ENCODE measurements at places on chromosomes 13 and 19.
A peak's percentile ranks its signal among the peaks of the same experiment; 100 is the strongest.

GRCh38 chr13:43054803-43055802 lies 31.7 kb downstream of the DNAJC15 start:
- no peaks in the 10 kb centered on the region for H3K36me3 ChIP-seq
- no peaks in the 10 kb centered on the region for H3K27me3 ChIP-seq
- peak overlapping the region; percentile 33 for H3K27ac ChIP-seq
- peak overlapping the region; percentile 57 for H3K4me3 ChIP-seq
- DNase-seq, result no peak

DNA sequence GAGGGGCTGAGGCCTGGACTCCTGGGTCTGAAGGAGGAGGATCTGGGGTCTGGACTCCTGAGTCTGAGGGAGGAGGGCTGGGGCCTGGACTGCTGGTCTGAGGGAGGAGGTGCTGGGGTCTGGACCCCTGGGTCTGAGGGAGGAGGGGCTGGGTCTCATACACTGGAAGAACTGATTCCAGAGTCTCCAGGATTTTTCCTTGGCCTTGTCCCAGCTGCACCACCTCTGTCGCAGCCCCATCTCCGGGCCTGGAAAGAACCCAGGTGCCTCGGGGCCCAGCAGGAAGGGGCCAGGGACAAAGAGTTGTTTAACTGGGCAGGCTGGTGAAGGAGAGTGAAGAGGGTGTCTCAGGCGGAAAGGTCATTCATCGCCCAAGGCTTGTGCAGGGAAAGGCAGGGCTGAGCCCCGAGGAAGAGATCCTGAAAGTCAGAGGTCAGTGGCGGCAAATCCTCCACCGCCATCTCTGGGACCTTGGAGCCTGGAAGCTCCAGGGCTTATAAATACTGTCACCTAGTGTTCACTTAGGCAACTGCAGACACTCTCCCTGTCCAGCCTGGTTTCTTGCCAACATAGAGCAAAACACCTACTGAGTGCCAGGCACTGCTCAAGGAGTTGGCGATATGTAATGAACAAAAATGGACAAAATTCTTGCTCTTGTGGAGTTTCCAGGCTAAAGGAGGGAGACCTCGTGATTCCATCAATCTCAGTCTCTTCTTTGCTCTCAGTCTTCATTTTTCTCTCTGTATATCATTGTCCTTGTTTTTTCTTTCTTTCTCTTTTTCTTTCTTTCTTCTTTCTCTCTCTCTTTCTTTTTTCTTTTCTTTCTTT lies 4.4 kb upstream of the KCNN4 start:
- no peaks in the 10 kb centered on the region for H3K4me1 ChIP-seq
- H3K27ac ChIP-seq, result no peak overlapping the region
- peaks cover 23% of the 10 kb centered on the region for H3K27me3 ChIP-seq
- no peak overlapping the region for H3K4me3 ChIP-seq
- peak; percentile 46 for DNase-seq

- H3K36me3 ChIP-seq, result no peaks in the 10 kb centered on the region
- H3K27ac ChIP-seq, result no peak overlapping the region
- H3K27me3 ChIP-seq, result no peaks in the 10 kb centered on the region
- H3K4me3 ChIP-seq, result no peak overlapping the region
These were observed 117.6 kb downstream of the DNAJC15 start for GRCh38 chr13:43140985-43141384.

DNA sequence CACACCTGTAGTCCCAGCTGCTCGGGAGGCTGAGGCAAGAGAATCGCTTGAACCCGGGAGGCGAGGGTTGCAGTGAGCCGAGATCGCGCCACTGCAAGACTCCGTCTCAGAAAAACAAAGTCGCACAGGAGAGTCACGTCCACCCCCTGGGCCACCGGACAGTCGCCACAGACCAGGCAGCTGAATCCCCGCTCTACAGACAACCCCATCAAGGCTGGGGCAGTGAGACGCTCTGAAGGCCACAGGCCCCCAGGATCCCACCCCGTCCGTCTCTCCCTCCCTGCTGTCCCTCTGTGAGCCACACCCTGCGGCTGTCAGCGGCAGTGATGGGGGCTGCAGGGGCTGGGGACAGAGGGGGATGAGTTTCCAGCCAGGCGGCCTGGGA lies 15.5 kb upstream of the PTBP1 start:
- no peak for DNase-seq
- no peaks in the 10 kb centered on the region for H3K4me1 ChIP-seq
- H3K36me3 ChIP-seq, result no peaks in the 10 kb centered on the region
- peaks cover 11% of the 10 kb centered on the region for H3K27me3 ChIP-seq
- H3K4me3 ChIP-seq, result peak overlapping the region; percentile 39

DNA sequence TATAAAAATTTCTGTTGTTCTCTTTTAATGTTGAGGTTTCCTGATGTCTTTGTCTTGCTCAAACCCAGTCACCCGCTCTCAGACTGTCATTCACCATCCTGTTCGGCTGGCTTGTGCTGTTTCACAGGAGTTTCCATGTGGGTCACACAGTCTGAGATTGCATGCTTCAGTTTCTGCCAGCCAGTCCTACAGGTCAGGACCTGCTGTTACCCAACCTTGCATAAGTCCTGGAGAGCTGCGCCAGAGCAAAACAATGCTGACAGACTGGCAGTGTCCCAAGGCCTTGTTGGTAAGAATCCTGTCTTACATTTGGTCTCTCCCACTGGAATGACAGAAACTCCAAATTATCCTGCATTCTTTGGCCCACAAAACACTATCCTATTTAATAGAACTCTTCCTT lies 340.0 kb upstream of the SLITRK5 start:
- H3K27ac ChIP-seq, result no peak overlapping the region
- no peaks in the 10 kb centered on the region for H3K36me3 ChIP-seq
- DNase-seq, result no peak
- no peak overlapping the region for H3K4me3 ChIP-seq

- no peaks in the 10 kb centered on the region for H3K36me3 ChIP-seq
- no peaks in the 10 kb centered on the region for H3K4me1 ChIP-seq
- no peak overlapping the region for H3K4me3 ChIP-seq
These were observed 310.6 kb downstream of the FGF14 start for GRCh38 chr13:102091231-102091630.

DNA sequence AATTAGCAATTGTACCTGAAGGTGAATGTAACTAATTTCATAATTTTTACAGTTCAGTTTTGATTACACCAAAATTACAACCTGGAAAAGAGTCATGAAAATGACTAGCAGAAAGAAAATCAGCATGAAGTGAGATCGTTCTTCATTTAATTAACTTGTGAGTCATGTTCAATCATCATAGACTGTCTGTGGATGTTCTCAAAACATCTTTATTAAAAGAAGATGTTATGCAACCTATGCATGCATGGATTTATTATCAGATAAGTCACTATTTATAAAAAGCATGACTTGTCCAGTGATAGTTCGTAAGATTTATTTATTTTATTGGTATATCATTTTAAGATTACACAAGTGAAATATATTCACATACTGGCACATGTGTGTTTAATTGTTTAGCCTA lies 245.9 kb downstream of the ITGBL1 start:
- no peak overlapping the region for H3K4me3 ChIP-seq
- H3K4me1 ChIP-seq, result no peaks in the 10 kb centered on the region
- H3K36me3 ChIP-seq, result no peaks in the 10 kb centered on the region
- no peaks in the 10 kb centered on the region for H3K27me3 ChIP-seq
- no peak for DNase-seq
- H3K27ac ChIP-seq, result no peak overlapping the region

DNA sequence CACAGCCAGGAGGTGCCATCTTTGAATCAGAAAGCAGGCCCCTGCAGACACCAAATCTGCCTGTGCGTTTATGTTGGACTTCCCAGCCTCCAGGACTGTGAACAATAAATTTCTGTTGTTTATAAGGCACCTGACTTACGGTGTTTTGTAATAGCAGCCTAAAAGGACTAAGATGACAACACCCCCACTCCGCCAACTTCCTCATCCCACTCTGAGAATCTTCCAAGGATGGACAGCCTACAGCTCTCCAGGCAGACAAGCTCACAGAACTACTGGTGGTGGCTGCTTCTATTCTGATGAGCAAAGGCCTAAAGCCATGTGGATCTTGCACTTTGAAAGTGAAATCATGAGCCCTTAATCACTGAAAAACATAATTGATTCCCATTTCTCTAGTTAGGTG lies 449.2 kb downstream of the TSHZ3 start:
- no peak overlapping the region for H3K27ac ChIP-seq
- no peaks in the 10 kb centered on the region for H3K27me3 ChIP-seq
- H3K4me1 ChIP-seq, result no peaks in the 10 kb centered on the region
- no peak overlapping the region for H3K4me3 ChIP-seq
- DNase-seq, result no peak
- H3K36me3 ChIP-seq, result no peaks in the 10 kb centered on the region

GRCh38 chr13:44474122-44474910 lies 100.7 kb downstream of the SERP2 start:
- H3K4me1 ChIP-seq, result peaks cover 52% of the 10 kb centered on the region
- DNase-seq, result no peak
- H3K27ac ChIP-seq, result peak overlapping the region; percentile 26
- no peak overlapping the region for H3K4me3 ChIP-seq

DNA sequence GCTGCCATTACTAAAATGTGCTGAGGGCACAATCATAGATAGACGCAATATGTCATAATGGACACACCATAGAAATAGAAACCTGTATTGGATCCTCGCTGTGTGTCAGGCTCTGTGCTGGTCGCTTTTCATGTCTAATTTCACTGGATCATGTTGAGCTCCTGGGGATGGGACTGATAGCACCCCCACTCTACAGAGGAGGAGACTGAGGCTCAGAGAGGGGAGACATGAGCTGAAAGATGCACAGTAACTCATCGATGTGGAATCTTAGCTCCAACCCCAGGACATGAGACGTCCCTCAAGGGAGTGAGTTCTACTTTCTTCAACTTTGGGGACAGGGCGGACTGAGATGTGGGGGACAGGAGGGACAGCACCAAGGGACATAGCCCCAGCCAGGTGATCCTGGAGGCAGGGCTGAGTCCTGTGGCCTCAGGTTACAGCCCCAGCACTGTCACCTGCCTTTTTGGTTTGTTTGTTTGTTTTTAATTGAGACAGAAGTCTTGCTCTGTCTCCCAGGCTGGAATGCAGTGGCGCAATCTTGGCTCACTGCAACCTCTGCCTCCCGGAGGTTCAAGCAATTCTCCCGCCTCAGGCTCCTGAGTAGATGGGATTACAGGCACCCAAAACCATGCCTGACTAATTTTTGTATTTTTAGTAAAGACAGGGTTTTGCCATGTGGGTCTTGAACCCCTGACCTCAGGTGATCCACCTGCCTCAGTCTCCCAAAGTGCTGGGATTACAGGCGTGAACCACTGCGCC lies 6.6 kb upstream of the GIPC1 start:
- no peak overlapping the region for H3K4me3 ChIP-seq
- no peak for DNase-seq
- no peaks in the 10 kb centered on the region for H3K36me3 ChIP-seq
- no peak overlapping the region for H3K27ac ChIP-seq
- peaks cover under 1% of the 10 kb centered on the region for H3K4me1 ChIP-seq
